Spinal cord (tissue), 10 donors: ENCODE measurements at places on chromosomes 12 and 14. TPM values are rescaled to one million over a fixed set of nuclear protein-coding genes. Genes with fewer than 3 reads are reported as not detected.

DNA sequence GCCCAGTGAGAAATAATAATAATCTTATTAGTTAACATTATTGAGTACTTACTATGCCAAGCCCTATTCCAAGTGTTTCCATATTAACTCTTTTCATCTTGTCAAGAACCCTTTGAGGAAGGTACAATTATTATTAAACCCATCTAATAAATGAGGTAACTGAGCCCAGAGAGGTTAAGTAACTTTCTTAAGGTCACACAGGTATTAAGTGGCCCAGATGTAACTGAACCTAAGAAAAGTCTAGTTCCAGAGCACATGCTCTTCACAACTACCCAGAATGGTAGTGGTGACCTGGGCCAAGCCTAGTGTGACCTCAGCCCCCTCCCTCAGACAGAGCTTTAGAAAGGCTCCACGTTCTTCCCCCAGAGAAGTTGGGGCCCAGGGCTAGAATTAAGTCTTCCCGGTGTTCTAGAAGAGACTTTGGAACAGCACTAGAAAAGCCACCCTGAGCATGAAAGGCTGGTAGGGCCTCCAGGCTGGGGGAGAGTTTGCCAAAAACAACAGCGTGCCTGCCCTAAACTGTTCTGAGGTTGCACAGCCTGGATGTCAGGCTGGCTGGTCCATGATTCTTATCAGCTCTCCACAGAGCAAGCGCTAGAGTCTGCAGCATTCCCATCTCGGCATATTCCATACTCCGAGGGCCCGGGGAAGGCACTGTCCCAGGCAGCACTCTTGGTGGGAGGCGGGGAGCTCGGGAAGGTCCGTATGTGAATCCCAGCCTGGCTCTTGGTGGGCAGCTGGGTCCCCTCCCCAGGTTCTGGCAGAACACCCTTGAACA, 41.3 kb upstream of the CTDSP2 start:
- peak overlapping the region; percentile 92 for H3K27ac ChIP-seq
- no peak overlapping the region for H3K4me3 ChIP-seq
- no peaks in the 10 kb centered on the region for H3K36me3 ChIP-seq
- peaks cover 2% of the 10 kb centered on the region for H3K27me3 ChIP-seq
- DNase-seq = no peak
- H3K4me1 ChIP-seq = peaks cover 34% of the 10 kb centered on the region

- H3K4me1 ChIP-seq = no peaks in the 10 kb centered on the region
- no peak for DNase-seq
- no peaks in the 10 kb centered on the region for H3K27me3 ChIP-seq
- peaks cover 8% of the 10 kb centered on the region for H3K36me3 ChIP-seq
- no peak overlapping the region for H3K27ac ChIP-seq
Measured at GRCh38 chr14:89986462-89987160, 30.9 kb downstream of the TDP1 start.

- H3K27me3 ChIP-seq = no peaks in the 10 kb centered on the region
- H3K4me1 ChIP-seq = peaks cover 8% of the 10 kb centered on the region
- H3K4me3 ChIP-seq = peak overlapping the region; percentile 94
- no peaks in the 10 kb centered on the region for H3K36me3 ChIP-seq
- peak overlapping the region; percentile 99 for H3K27ac ChIP-seq
Measured at GRCh38 chr14:32078858-32079216, 1.7 kb downstream of the ARHGAP5 start.

DNA sequence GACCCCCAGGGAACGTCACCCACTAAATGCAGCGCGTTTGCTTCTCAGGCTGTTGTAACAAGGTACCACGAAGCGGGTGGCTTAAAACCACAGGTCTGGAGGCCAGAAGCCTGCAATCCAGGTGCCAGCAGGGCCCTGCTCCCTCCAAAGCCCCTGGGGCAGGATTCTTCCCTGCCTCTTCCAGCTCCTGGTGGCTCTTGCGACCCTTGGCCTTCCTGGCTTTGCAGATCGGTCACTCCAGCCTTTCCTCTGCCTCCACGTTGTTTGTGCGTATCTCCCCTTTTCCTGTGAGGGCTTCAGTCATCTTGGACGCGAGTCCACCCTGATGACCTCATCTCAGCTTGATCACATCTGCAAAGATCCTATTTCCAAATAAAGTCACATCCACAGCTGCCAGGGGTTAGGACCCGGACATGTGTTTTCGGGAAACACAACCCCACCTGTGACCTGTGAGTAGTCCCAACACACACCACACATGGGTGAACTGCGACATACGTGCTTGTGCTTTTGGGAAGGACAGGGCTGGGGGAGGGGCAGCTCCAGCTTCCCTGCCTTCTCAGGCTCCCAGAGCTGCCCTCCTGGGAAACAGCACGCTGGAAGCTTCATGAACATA, 114.5 kb upstream of the NCOR2 start:
- no peak for DNase-seq
- H3K27ac ChIP-seq = peak overlapping the region; percentile 43
- H3K4me3 ChIP-seq = no peak overlapping the region
- no peaks in the 10 kb centered on the region for H3K36me3 ChIP-seq

GRCh38 chr14:73286598-73286997, 49.3 kb downstream of the PAPLN start:
- H3K27me3 ChIP-seq = no peaks in the 10 kb centered on the region
- no peak overlapping the region for H3K4me3 ChIP-seq
- no peak for DNase-seq
- peaks cover 10% of the 10 kb centered on the region for H3K36me3 ChIP-seq
- no peaks in the 10 kb centered on the region for H3K4me1 ChIP-seq

GRCh38 chr12:57459750-57460467, at the start of gene GLI1:
GLI1 (plus strand) TSS chr12:57459785; CDS start chr12:57463692, 3,907 bp downstream.
- H3K4me3 ChIP-seq = peak within 1 kb of the TSS; percentile 71
- DNase-seq = no peak
- H3K36me3 ChIP-seq = peaks cover 7% of the 10 kb centered on the region
- H3K27ac ChIP-seq = peak within 1 kb of the TSS; percentile 86
- H3K4me1 ChIP-seq = peaks cover 49% of the 10 kb centered on the region

- H3K36me3 ChIP-seq = no peaks in the 10 kb centered on the region
- no peaks in the 10 kb centered on the region for H3K4me1 ChIP-seq
Measured at GRCh38 chr12:94762943-94763342, 112.6 kb upstream of the TMCC3 start.

- DNase-seq = peak; percentile 91
- no peaks in the 10 kb centered on the region for H3K4me1 ChIP-seq
- no peaks in the 10 kb centered on the region for H3K27me3 ChIP-seq
- H3K36me3 ChIP-seq = no peaks in the 10 kb centered on the region
- peak overlapping the region; percentile 29 for H3K27ac ChIP-seq
Measured at GRCh38 chr14:51310505-51310944, 70.5 kb downstream of the TMX1 start.

- no peaks in the 10 kb centered on the region for H3K36me3 ChIP-seq
- H3K4me3 ChIP-seq = no peak overlapping the region
- H3K27ac ChIP-seq = no peak overlapping the region
Measured at GRCh38 chr14:103165323-103165722, 42.1 kb downstream of the TNFAIP2 start.

DNA sequence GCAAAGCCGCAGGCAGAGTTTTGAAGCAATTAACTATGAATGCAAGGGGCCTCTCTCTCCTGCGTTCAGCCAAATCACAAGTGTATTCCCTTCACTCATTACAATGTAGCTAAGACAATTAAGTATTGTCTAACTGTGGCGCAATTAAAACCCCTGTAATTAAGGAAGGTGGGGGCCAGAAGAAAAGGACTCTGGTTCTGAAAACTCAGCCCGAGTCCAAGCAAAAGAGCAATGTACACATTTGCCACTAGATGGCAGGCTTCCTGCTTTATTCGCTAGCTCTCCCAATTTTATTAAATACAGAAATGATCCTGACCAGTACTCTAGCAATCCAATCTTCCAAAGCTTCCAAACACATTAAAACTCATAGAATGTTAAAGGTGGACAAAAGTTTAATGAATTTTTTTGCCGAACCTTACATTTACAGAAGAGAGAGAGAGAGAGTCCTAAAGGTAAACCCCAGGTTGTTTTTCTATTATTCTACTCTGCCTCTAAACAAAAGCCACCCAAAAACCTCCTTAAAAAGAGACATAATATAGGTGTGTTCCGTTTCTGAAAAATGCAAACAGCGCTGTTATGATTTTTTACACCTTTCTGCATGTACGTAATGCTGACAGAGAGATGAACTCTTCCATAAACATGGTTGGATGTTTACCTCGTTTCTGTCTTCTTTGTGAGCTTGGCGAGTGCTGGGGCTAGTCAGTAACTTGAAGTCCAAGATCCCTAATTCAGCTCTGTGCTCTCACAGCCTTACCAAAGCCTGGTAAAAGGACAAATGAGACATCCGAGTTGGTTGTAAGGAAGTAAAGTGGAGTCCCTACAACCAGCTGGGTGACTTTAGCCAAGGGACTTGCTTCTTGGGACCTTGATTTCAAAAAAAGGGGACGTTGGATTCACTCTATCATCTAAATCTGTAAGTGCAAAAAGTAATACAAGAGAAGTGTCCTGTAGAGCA, 50.9 kb upstream of the VASH1 start:
- no peaks in the 10 kb centered on the region for H3K27me3 ChIP-seq
- no peak overlapping the region for H3K27ac ChIP-seq
- no peak overlapping the region for H3K4me3 ChIP-seq
- peaks cover 9% of the 10 kb centered on the region for H3K4me1 ChIP-seq
- DNase-seq = peak; percentile 54

- no peak overlapping the region for H3K27ac ChIP-seq
- DNase-seq = no peak
- H3K36me3 ChIP-seq = no peaks in the 10 kb centered on the region
- H3K4me3 ChIP-seq = no peak overlapping the region
- H3K27me3 ChIP-seq = no peaks in the 10 kb centered on the region
Measured at GRCh38 chr14:66375046-66375964, 110.9 kb upstream of the CCDC196 start.

- no peaks in the 10 kb centered on the region for H3K36me3 ChIP-seq
- H3K27me3 ChIP-seq = no peaks in the 10 kb centered on the region
- H3K27ac ChIP-seq = no peak overlapping the region
- H3K4me1 ChIP-seq = no peaks in the 10 kb centered on the region
- no peak overlapping the region for H3K4me3 ChIP-seq
- no peak for DNase-seq
Measured at GRCh38 chr12:10031771-10032175, 1.3 kb downstream of the CLEC9A start.

GRCh38 chr14:89379006-89379405, 38.0 kb downstream of the FOXN3 start:
- DNase-seq = no peak
- H3K4me1 ChIP-seq = peaks cover 5% of the 10 kb centered on the region
- no peak overlapping the region for H3K4me3 ChIP-seq
- H3K27ac ChIP-seq = no peak overlapping the region
- H3K27me3 ChIP-seq = no peaks in the 10 kb centered on the region

DNA sequence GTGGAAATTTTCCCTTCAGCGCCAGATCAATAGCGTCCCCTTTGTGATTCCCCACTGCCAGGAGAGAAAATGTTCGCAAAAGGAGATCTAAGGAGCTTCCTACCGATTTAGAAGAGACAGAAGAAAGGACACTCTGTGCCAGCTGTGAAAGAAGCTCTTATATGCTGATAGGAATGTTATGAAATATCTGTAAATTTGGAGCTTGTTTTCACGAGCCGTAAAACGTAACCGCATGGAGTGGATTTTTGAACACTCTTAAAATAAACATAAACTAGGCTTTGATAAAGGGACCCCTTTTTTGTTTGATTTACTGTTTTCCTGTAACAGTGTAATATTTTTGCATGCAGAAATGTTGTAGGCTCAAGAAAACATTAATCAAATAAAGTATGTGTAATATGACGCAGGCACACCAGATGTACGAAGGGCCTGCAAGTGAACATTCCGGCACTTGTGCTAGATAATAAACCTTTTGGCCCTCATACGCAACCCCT, 346.8 kb downstream of the ETNK1 start:
- H3K4me1 ChIP-seq = no peaks in the 10 kb centered on the region
- H3K27me3 ChIP-seq = no peaks in the 10 kb centered on the region
- no peak overlapping the region for H3K4me3 ChIP-seq
- DNase-seq = peak; percentile 66

DNA sequence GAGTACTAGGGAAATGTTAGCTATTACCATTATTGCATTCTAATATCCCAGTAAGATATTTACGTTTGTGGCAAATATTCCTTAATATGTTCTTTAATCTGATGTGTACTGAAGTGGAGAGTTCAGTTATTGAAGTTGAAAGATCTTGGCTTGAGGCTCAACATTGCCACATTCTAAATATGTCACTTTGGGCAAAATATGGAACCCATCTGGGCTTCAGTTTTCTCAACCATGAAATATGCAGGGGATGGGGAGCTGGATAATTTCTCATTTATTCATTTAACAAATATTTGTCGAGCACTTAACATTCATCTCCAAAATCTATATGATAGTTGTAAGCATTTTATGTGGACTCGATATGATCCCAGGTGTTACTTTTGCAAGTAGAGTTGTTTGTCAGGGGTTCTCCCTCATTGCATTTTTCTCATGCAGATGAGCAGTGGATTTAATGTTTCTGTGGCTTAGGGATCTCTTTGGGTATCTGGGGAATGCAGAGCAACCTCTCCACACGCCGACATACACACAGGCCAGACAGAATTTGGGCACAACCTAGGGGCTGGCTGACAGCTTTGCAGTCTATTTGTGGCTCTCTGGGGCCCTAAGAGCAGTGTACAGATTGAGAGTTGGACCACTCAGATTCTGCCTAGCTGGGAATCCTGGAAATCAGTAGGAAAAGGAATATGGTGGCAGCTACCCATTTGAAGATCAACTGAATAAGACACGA, 26.6 kb upstream of the APPL2 start:
- H3K4me3 ChIP-seq = no peak overlapping the region
- H3K27ac ChIP-seq = no peak overlapping the region
- DNase-seq = no peak
- H3K4me1 ChIP-seq = no peaks in the 10 kb centered on the region
- no peaks in the 10 kb centered on the region for H3K36me3 ChIP-seq
- H3K27me3 ChIP-seq = no peaks in the 10 kb centered on the region

GRCh38 chr14:27836386-27836785, 930.2 kb upstream of the FOXG1 start:
- H3K4me3 ChIP-seq = no peak overlapping the region
- no peaks in the 10 kb centered on the region for H3K4me1 ChIP-seq
- no peaks in the 10 kb centered on the region for H3K27me3 ChIP-seq
- no peaks in the 10 kb centered on the region for H3K36me3 ChIP-seq

- no peaks in the 10 kb centered on the region for H3K27me3 ChIP-seq
- no peak for DNase-seq
- H3K36me3 ChIP-seq = no peaks in the 10 kb centered on the region
- H3K4me3 ChIP-seq = no peak overlapping the region
Measured at GRCh38 chr12:43903686-43904085, 67.8 kb downstream of the TMEM117 start.

SLC16A7 gene
- total RNA-seq = 5.3 TPM

KLHDC1 gene
- total RNA-seq = 13.4 TPM

TMPRSS12 gene
- total RNA-seq = not detected

NUP37 gene
- 18.0 TPM for total RNA-seq

GRIP1 gene
- 33.4 TPM for total RNA-seq

NAV3 gene
- total RNA-seq = 96.3 TPM

SLC35F4 gene
- 10.8 TPM for total RNA-seq
